ENCODE measurements at places on chromosomes 7 and 10.

GRCh38 chr7:220151-220841 lies 27.9 kb downstream of the FAM20C start:
- no peak for DNase-seq

DNA sequence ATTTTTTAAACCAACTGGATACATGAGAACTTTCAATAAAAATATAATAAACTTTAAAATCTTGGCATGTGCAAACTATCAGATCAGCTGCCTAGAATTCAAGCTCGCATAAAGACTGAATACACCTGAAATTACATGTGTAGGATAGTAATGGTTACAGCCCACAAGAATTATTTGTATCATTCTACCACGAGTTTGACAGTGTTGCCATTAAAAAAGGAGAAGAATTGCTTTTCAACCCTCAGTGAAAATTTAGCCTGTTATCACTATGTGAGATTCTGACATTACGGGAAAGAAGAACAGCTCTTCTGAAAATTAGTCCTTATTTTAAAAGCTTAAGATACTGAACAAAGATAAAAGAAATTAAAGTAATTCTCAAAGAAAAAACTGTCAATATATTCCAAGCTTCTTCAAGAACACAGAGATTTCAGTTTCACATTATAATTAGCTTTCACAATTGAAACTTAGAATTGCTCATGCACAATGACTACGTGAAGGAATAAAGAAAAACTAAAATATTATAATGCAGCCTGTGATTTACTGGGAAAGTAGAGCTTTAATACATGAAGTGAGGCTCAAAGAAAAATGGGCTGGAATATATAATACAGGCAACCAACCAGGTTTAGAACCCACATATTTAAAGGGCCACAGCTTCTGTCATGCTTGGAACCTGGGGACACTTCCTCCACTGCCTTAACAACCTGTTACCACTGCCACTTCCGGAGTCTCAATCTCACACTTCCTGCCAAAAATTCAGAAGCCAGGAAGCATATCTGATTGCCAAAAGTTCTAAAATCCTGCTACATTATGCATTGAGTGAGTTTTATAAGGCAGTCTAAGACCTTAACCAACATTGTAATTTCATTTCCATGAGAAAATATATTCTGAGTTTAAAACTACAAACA lies 23.2 kb downstream of the TPK1 start:
- DNase-seq: no peak

GRCh38 chr10:69025370-69025896 lies 36.8 kb downstream of the KIFBP start:
- no peak for DNase-seq

GRCh38 chr10:46305079-46305818 lies 18.5 kb downstream of the ANTXRL start:
- DNase-seq: no peak

GRCh38 chr7:19113855-19114550 lies 3.4 kb downstream of the TWIST1 start:
- no peak for DNase-seq

DNA sequence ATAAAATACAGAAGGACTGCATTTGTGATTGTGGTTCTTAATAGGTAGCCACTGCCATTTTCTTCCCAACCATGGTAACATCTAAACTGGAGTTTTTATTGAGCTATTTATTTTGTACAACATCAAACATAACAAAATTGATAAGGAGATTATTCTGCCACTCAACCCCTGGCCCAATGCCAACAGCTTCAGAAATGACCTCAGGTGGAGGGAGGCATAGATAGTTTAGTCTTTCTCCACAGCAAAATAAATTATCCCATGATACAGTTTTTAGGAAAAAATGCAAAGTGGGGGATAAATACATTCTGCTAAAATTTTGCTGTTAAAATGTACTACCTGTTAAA lies 57.6 kb downstream of the LRRTM3 start:
- no peak for DNase-seq

- DNase-seq: no peak
Observed at GRCh38 chr10:105351187-105351586, 710.1 kb downstream of the SORCS3 start.

GRCh38 chr7:101226721-101227120 lies 8.8 kb downstream of the ZNHIT1 start:
- DNase-seq: no peak

DNA sequence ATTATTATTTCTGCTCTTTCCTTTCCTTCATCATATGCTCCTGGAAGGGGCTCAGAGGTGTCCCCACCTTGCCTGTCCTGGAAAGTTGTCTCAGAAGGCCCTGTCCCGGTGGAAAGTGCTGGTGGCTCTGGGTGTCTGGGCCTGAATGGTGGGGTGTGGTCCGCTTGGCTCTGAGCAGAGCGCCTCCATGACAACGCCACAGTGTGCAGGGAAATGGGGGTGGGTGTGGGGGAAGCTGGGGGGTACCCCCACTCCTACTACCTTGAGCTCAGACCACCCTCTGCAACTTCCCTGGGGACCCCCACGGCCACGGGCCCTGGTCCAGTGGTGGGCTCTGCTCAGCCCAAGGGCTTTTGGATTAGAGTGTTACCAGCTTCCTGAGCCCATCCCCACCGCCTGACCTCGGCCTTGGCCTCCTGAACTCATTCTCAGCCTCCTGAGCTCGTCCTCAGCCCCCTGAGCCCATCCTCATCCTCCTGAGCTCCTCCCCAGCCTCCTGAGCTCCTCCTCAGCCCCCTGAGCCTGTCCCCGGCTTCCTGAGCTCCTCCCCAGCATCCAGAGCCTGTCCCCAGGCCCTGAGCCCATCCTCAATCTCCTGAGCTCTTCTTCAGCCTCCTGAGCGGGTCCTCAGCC lies 106.4 kb upstream of the FAM20C start:
- DNase-seq: no peak

- DNase-seq: no peak
Observed at GRCh38 chr10:52145636-52146035, 168.4 kb upstream of the DKK1 start.

- no peak for DNase-seq
Observed at GRCh38 chr10:73956476-73957359, 41.2 kb upstream of the VCL start.

- DNase-seq: no peak
Observed at GRCh38 chr7:22660732-22661131, 66.3 kb upstream of the IL6 start.

DNA sequence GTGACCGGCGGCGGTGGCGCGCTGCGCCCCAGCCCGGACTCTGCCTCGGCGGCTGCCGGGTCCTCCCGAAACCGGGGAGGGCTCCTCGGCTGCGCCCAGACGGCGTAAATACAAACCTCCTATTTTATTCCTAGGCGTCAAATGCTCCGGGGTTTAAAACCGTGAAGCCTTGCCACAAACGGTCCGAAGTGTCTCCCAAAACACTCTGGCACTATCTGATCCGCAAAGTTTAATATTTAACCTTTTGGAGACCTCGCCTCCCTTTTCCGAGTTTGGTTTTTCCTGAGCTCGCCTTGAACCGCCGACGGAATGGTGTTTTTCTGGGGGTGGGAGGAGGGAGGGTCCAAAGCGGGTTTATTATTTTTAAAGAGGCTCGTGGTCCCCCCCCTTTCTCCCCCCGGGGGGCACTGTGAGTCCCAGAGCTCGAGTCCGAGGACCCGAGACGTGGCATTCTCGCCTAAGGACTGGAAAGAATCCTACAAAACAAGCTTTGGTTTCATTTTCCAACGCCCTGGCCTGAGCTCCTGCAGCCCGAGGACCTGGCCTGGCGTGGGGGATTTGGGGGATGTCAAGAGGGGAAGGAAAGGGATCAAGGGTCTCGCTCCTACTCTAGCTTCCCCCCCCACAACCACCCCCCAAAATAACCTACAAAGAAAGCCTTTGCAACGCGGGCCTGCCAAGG lies 1.8 kb downstream of the TNRC18 start:
- no peak for DNase-seq

GRCh38 chr7:115822380-115822779 lies 208.2 kb downstream of the TFEC start:
- DNase-seq: no peak

GRCh38 chr10:97498841-97499560 lies at the start of gene UBTD1:
Gene UBTD1, plus strand, starts transcription at chr10:97498924. Its CDS starts 280 bp downstream, at chr10:97499204.
- no peak for DNase-seq

- DNase-seq: no peak
Observed at GRCh38 chr7:129457101-129457500, 22.9 kb downstream of the STRIP2 start.

- DNase-seq: no peak
Observed at GRCh38 chr7:116395141-116395791, 104.3 kb upstream of the CAV2 start.

DNA sequence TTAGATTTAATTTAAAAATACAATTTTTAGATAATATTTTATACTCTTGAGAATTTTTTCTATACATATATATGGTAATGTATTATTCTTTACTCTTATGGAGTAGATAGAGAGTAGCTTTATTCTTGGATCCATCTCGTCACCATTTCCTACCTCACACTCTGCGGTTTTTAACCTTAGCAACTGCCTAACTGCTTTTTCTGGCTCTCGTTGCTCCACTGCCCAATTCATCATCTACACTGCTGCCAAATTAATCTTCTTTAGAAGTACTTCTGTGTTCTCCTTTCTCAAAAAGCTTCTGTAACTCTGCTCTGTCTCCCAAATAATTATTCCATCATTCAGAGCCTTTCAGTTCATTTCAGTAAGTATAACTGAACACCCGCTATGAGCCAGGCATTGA lies 35.3 kb downstream of the CAPZA2 start:
- no peak for DNase-seq

DNA sequence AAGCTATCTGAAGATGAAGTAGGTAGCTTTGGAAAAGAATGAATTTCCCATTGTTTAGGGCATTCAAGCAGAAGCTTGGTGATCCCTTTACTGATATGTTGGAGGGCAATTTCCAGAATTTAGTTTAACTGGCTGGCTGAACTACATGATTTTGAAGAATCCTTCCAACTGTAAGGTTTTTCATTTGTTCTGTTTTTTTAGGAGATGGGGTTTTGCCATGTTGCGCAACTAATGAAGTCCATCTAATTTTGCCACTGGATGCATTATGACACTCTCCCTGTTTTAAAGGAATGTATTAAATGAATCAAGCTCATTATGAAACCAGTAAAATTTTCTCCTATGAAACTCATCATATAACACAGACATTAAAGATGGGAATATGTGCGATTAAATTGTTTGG lies 6.1 kb upstream of the DDX50 start:
- DNase-seq: no peak

GRCh38 chr7:29606287-29606721 lies 42.7 kb downstream of the PRR15 start:
- no peak for DNase-seq

All from left renal pelvis (tissue), 4 donors.